Panc1 (cell line): ENCODE measurements at places on chromosomes 6 and 20. TPM values are rescaled to one million over a fixed set of nuclear protein-coding genes. Genes with fewer than 3 reads are reported as not detected.

- no peak for DNase-seq
These were observed 4.8 kb downstream of the ARHGAP18 start for GRCh38 chr6:129705212-129705611.

GRCh38 chr6:138560130-138560860, 61.0 kb upstream of the NHSL1 start:
- DNase-seq = no peak

- DNase-seq = no peak
These were observed 18.4 kb upstream of the SNPH start for GRCh38 chr20:1247689-1248088.

DNA sequence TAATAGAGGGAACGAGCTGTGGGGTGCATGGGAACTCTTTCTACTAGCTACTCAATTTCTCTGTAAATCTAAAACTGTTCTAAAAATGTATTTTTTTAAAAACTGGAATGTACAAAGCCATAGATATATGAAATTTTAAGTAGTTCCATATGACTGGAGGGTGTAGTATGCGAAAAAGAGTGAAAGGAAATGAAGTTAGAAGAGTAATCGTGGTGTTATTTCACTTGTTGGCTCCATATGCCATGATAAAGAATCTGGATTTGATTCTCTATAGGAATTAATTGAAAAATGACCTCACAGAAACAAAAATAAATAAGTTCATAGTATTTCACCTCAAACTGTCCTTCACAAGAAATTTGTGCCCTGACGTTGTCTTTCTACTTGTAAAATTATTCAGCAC, 500.2 kb downstream of the TENT5A start:
- no peak for DNase-seq

GRCh38 chr6:37792457-37793033, 27.0 kb upstream of the ZFAND3 start:
- no peak for DNase-seq

- DNase-seq = no peak
These were observed 259.4 kb downstream of the TAF4 start for GRCh38 chr20:61806314-61806713.

DNA sequence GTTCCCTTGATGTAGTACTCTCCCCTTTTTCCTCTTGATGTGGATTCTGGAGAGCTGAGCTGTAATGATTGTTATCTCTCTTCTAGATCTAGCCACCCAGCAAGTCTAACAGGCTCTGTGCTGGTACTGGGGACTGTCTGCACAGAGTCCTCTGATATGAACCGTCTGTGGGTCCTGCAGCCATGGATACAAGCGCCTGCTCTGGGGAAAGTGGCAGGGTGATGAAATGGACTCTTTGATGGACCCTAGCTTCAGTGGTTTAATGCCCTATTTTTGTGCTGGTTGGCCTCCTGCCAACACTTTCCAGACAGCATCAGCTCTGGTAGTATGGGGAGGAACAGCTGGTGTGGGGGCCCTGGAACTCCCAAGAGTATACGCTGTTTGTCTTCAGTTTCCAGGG, 216.3 kb downstream of the ADGRG6 start:
- DNase-seq = no peak

GRCh38 chr6:107657755-107658461, 166.2 kb downstream of the SCML4 start:
- peak; percentile 38 for DNase-seq

GRCh38 chr6:155635416-155635815, 179.8 kb upstream of the NOX3 start:
- DNase-seq = no peak

DNA sequence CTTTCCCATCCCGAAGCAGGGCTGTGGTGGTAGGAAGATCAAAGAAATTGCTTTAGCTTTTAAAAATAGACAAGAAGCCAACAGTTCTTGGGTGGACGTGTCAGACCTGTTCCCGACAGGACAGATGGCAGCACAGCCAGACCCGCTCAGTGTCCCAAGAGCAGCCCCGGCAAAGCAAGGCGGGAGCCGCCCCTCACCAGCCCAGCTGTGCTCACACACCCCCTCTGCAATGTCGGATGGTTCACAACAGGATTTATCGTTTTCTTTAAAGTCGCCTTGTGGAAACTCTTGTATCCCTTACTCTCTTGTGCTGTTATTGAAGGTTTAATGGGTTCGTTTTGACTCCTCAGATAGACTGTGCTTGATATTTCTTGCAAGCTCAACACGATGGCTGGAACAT, 302.4 kb downstream of the THBS2 start:
- no peak for DNase-seq

DNA sequence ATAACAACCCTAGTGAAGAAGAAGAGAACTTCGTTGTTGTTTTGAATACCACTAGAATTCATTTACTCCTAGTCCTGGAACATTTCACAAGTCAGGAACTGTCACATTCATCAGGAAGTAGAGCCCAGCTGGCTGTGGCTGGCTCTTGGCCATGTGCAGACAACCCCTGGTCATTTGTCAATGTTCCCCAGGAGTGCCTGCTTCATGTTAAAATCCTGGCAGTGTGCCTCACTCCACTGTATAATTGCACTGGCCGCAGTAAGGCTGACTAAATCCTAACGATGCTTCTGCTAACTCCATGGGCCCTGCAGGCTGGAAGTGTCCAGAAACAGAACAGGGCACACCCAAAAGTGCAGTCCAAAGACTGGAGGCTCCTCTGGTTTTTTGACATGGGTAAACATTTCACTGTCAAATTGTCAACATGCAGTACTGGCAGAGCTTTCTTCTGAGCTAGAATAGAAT, 41.5 kb upstream of the ADGRF1 start:
- DNase-seq = no peak

- DNase-seq = no peak
These were observed 8.0 kb downstream of the DNPH1 start for GRCh38 chr6:43221046-43221972.

GRCh38 chr6:4125933-4126864, 9.2 kb downstream of the ECI2 start:
- DNase-seq = no peak

GRCh38 chr20:409697-410559, 1.8 kb downstream of the RBCK1 start:
- no peak for DNase-seq

DNA sequence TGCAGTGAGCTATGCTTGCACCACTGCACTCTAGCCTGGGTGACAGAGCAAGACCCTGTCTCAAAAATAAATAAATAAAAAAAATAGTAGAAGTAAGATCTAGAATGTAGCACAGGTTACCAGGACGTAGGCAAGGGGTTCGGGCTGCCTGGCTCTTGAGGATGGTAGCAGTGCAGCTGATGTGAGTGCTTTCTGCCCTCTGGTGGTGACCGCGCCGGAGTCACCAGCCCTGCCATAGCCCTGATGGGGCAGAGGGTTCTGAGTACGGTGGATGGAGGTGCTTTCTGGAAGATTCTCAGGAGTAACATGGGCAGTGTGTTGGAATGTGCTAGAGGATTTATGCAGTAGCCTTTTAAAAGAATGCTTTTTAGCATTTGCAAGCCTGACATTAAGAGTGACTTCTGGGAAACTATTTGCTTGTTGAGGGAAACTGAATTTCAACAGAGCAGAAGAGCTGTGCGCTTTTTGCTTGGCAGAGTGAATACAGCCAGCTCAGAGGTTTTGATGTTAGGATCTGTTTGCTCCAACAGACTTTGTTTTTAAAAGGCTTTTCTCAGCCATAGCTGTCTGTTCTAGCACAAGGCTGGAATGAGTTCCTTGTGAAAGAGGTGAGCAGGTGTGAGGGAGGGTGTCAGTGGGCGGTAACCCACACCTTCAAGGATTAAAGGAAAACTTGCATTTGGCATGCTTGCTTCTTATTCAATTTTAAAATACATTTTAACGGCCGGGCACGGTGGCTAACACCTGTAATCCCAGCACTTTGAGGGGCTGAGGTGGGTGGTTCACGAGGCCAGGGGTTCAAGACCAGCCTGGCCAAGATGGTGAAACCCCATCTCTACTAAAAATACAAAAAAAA, 65.9 kb downstream of the PTPN1 start:
- no peak for DNase-seq

GRCh38 chr6:43096451-43097097, 20.5 kb downstream of the PTK7 start:
- no peak for DNase-seq

- no peak for DNase-seq
These were observed 157.3 kb downstream of the THBS2 start for GRCh38 chr6:169096388-169096787.

DNA sequence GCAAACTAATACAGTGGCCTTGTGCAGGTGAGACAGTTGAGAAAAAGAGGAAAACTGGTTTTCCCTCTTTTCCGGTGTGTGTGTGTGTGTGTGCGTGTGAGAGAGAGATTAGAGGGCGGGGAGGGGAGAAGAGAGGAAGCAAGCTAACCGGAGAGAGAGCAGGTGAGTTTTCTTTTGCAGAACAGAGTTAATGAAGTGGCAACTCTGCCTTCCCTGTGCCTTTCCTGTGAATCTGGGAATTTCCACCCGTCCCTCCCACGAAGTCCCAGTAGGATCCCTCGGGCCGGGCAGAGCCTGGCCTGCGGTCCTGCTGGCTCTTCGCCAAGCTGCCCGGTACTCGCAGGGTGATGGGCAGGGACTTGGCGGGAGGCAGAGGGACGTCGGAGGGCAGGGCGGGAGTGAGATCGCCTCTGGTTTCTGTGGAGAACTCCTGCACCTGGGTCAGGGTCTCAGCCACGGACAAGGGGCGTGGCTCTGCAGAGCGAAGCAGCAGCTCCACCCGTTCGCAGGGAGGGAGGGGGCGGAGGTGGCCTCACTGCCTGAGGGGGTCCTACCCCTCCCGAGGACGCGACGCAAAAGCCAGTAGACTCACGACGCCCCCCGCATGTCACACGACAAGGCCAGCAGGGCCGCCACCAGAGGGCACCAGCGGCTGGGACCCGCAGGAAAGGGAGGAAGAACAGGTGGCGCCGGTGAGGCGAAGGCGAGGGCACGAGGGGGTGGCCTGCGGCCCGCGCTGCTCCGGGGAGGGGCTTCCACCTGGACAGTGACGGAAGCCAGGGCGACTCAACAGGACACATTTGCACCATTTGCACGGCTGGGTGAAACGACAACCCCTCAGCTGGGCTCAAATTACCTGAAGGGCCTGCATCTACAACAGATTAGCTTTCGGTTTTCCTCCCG, 51.2 kb upstream of the RNF182 start:
- no peak for DNase-seq

DNA sequence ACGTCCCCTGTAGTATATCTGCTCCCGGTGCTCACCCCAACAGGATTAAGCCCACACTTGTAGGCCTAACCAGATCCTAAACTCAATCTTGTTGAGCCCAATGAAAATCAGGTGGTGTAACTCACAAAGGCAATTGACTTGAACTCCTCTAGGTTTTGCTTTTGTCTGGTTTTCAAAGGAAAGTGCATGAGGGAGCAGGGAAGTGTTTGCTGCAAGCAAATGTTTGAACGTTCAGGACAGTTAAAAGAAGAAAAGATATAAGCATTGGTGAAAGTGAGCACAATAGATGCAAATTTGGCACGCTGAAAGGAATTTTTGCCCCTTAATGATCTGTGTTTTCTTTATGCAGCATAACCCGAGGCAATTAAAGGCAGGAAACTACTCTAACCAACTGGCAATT, 212.6 kb downstream of the PLCB1 start:
- no peak for DNase-seq

GRCh38 chr20:33407251-33407650, 5.9 kb upstream of the CDK5RAP1 start:
- DNase-seq = no peak

RBPJL gene
- total RNA-seq = 0.18 TPM

NCOA3 gene
- 47.7 TPM for total RNA-seq

BPIFB6 gene
- not detected for total RNA-seq

TLDC2 gene
- total RNA-seq = not detected

IPCEF1 gene
- total RNA-seq = 0.28 TPM

RRAGD gene
- total RNA-seq = 27.8 TPM

SCUBE3 gene
- total RNA-seq = 1.6 TPM

XKR7 gene
- total RNA-seq = 6.2 TPM

DEFB124 gene
- not detected for total RNA-seq

ZNF391 gene
- 4.4 TPM for total RNA-seq

PMEPA1 gene
- 89.8 TPM for total RNA-seq

TNXB gene
- total RNA-seq = 1.8 TPM

DZANK1 gene
- 3.0 TPM for total RNA-seq

USP49 gene
- total RNA-seq = 5.4 TPM

PGC gene
- total RNA-seq = 0.18 TPM
